Heart left ventricle (tissue), 16 donors: ENCODE measurements at places on chromosomes 16 and 17. TPM values are rescaled to one million over a fixed set of nuclear protein-coding genes. Genes with fewer than 3 reads are reported as not detected.

- DNase-seq: peak; percentile 88
Measured at GRCh38 chr17:82216301-82217119, 3.9 kb upstream of the CCDC57 start.

Gene OSBPL7
- 5.2 TPM for polyA plus RNA-seq

GRCh38 chr17:49775546-49776260 is 11.8 kb upstream of the FAM117A start:
- DNase-seq: no peak

DNA sequence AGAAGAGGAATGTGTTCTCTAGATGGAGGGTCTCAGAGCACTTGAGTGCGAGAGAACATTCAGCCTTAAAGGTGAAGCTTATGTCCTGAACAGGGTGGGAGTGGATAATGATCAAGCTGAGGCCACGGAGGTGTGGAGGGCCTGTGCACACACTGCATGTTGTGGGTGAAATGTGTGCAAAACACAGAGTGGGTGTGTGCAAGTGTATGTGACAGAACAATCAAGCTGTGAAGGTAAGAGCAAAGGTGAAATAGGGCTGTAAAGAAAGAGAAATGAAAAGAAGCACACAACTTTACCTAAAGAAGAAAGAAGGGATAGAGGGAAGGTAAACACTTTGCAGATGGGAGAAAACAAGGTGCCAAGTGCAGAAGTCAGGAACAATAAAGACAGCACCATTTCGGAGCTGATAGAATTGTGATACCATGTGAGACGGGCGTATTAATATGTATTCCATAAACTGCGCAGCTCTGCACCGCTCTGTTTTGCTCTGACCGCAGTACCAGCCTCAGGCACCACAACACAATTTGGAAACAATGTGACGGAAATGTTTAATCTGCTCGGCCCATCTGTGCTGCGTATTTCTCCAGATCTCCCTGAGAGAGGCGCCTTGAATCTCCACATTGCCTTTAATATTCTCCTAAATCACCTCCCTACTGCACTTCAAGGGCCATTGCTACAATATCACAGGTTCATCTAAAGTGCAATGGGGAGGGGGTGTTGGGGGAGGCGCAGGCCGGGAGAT is 40.6 kb downstream of the SNX11 start:
- no peak for DNase-seq

Gene SPN
- 1.3 TPM for polyA plus RNA-seq
